AG04449 (cell line): ENCODE measurements at places on chromosomes 2 and 18.

- no peak for DNase-seq
These were observed 11.2 kb upstream of the NFE2L2 start for GRCh38 chr2:177275743-177276055.

DNA sequence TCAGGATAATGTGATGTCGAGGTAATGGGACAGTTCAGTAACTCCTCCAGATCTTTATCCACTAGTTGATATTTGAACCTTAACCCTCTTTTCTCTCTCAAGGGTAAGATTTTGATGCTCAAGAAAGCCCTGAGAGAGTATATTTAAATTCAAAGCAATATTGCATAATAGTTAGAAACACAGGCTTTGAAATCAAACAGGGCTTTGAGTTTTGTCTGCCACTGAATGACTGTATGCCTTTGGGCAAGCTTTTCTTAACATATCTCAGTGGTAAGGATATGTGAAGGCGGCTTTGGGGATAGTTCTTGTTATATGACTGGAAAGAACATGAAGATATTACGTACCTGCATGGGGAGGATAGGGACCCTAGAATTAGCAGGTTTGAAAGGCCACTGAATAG is 11.1 kb downstream of the ITPRID2 start:
- no peak for DNase-seq

DNA sequence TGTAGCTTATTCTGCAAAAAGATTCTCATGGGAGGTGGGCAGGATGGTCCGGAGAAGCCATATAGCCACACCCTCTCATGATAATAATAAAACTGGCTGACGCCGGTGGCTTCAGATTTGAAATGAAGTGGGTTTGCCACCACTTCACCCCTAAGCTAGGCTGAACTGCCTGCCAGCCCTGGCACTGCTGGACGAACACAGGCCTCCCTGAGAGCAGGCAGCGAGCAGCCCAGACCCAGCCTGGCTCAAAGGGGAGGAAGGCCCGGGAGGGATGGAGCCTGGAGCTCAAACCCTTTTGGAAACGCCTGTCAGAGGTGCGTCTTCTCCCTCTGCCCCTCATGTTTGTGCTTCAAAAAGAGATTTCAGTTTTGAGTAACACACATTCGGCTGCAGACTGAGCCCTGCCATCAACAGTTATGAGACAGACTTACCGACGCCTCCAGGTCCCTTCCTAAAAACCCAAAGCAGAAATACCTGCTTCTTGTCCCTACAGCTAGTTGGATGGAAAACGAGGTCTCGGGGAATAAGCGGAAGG is 71.1 kb upstream of the HPCAL1 start:
- no peak for DNase-seq

DNA sequence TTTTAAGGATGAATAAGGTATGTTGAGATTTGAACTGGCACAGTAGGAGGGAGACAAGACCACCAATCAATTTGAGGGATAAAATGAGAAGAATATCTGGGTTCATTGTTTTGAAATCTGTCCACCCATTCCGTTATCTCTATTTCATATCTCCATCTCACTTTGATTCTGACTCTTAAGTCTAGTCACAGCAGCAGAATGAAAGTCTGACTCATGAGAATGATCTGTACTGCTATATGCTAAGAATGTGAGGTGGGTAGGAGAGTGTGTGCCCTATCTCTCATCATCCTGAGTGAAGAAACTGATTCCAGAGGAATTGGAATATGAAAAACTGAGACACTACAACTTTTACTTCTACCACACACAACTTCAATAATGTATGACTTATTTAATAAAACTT is 1994.5 kb upstream of the PIK3C3 start:
- no peak for DNase-seq

GRCh38 chr18:8380926-8381325 is 228.3 kb upstream of the RAB12 start:
- no peak for DNase-seq

DNA sequence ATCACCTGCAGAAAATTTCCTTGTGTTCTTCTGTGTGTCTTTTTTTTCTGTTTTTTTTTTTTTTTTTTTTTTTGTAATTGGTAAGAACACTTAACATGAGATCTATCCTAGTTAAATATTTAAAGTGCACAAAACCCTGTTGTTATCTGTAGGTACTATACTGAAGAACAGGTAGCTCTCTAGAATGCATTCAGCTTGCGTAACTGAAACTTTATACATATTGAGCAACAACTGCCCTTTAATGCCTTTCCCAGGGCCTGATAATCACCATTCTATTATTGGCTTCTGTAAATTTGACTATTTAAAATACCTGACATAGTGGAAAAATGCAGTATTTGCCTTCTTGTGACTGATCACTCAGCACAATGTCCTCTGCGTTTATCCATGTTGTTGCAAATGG is 701.8 kb downstream of the SUCLG1 start:
- no peak for DNase-seq

DNA sequence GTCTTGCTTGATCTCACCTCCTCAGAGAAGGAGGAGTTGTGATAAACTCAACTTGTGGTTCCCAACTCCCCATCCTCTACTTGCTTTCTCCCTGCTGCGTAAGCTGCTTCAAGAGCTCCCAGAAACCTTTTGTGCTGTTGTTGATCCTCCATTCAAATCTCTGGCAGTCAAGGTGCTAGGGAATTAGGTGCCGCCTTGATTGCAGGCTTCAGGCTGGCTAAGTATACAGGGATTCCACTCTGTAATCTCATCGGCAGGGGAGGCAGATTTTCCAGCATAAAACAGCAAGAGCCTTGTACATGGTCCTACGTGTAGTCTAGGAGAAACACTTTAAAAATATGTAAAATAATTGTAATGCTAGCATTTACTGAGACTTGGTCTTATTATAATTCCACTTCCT is 116.2 kb upstream of the DDX18 start:
- DNase-seq, result no peak

- peak; percentile 53 for DNase-seq
These were observed 243.1 kb upstream of the FANCL start for GRCh38 chr2:58484221-58484620.

GRCh38 chr18:70390371-70391090 is 101.7 kb downstream of the SOCS6 start:
- DNase-seq, result peak; percentile 46

- no peak for DNase-seq
These were observed 900.8 kb downstream of the SLC4A3 start for GRCh38 chr2:220528180-220528675.

GRCh38 chr2:21223618-21224017 is 99.8 kb downstream of the TDRD15 start:
- no peak for DNase-seq
